ENCODE measurements at places on chromosomes 2 and 18.

GRCh38 chr2:23199115-23199918 lies 185.7 kb upstream of the KLHL29 start:
- no peak for DNase-seq

DNA sequence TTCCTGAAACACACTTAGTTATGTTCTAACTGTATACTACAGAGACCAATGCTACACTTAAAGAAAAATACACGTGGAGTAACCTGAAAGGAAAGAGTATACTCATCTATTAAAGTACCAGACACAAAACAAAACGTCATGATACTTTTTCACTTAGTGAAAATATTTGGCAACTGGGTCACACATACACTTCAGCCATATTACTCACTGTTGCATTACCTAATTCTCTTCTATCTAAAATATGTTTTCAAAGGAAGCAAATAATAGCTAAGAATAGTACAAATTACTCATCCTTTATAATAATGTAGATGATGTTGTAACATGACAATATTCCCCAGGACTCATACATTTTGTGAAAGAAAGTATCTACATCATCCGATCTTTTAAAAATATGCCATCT lies 76.5 kb upstream of the EPB41L3 start:
- no peak for DNase-seq

- DNase-seq = no peak
Observed at GRCh38 chr18:48582946-48583345, 44.1 kb downstream of the CTIF start.

GRCh38 chr18:35139517-35139916 lies 98.3 kb downstream of the MAPRE2 start:
- DNase-seq = no peak

GRCh38 chr2:88097891-88098557 lies 29.8 kb downstream of the FABP1 start:
- no peak for DNase-seq

DNA sequence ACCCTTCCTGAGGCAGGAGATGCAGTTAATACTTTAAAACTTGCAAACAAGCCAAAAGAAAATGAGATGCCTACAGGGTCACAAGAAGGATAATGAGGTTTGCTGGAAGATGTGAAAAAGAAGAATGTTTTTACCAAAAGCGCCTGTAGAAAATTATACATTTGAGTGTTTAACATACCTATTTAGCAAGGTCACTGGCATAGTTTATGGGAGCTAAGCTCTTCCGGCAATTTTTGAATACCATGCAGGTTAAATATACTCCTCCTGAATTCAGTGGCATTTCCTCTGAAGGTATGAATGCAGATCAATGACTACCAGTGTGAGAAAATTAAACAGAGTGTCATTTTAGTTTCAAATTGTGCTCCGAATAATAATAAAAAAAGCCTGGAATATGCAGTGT lies 21.2 kb upstream of the MAP3K20 start:
- DNase-seq = no peak

GRCh38 chr2:238763471-238763995 lies 84.4 kb upstream of the TWIST2 start:
- DNase-seq = no peak

DNA sequence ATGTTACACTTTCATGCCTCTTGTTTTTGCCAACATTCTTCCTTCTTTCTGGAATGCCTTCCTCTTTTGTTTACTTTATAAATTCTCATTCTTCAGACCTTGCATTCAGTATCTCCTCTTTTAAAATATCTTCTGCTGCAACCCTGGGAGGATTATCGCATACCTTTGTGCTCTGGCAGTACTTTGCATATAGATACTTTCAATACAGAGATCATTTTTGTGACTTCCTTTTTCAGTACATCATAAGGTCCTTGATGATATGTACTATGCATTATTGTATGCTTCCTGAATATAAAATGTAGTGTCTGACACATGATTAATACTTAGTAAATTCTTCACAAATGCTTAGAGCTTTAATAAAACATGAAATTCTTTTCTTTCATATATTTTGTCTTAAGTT lies 538.7 kb downstream of the TRIB2 start:
- DNase-seq = no peak

- DNase-seq = no peak
Observed at GRCh38 chr2:144454466-144455287, 65.2 kb downstream of the ZEB2 start.

GRCh38 chr18:69636529-69637301 lies 236.0 kb downstream of the DOK6 start:
- DNase-seq = no peak

GRCh38 chr2:47029737-47030524 lies 114.3 kb upstream of the MCFD2 start:
- no peak for DNase-seq

DNA sequence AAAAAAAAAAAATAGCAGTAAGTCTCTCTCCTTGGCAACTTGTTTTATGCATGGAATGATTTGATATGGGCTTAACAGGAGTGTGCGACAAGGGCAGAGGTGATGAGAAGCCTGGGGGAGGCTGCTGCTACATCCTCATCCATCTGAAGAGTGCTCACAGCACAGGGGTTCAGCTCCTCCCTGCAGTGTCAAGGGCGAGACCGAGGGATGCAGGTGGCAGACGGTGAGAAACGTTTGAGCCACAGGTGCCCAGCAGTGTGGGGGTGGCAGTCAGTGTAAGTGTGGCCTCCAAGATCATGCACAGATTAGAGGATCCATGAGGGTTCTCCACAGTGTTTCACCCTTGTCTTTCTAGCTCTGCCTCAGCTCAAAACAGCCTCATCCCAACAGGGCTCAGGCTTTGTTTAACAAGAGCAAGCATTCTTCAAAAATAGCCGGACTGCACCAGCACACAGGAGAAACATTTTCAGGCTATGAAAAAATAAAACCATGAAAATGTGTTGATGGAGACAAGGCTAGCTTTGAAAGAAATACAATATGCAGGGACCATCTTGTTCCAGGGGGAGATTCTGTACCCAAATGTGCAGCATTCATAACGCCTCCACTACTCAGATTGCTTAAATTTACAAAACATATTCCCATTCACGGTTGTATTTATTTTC lies 324.5 kb upstream of the MYT1L start:
- DNase-seq = no peak

GRCh38 chr2:121217627-121218026 lies 67.4 kb downstream of the TFCP2L1 start:
- no peak for DNase-seq

- DNase-seq = no peak
Observed at GRCh38 chr2:189582809-189583192, 2.2 kb upstream of the SLC40A1 start.

- DNase-seq = no peak
Observed at GRCh38 chr2:52404866-52405265, 1362.7 kb upstream of the CHAC2 start.

DNA sequence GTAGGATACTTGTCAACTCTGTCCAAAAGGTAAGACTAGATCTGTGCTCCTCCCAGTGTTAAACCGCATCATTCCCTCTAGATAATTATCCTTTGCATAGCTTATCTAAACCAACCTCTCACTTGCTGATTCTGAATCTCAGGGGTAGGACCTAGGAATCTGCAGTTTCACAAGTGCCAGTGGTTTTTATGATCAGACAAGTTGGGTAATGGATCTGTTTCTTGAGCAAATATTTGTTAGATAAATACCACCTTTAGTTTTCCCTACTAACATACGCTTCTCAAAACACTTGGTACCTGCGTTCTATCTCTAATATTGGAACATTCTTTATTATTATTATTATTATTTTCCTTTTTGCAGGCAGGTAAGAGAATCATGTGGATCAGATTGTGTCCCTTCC lies 439.9 kb downstream of the PTPRM start:
- DNase-seq = no peak

GRCh38 chr2:184357033-184357432 lies 241.3 kb upstream of the ZNF804A start:
- DNase-seq = no peak

GRCh38 chr2:10977621-10978020 lies 65.9 kb downstream of the KCNF1 start:
- no peak for DNase-seq

DNA sequence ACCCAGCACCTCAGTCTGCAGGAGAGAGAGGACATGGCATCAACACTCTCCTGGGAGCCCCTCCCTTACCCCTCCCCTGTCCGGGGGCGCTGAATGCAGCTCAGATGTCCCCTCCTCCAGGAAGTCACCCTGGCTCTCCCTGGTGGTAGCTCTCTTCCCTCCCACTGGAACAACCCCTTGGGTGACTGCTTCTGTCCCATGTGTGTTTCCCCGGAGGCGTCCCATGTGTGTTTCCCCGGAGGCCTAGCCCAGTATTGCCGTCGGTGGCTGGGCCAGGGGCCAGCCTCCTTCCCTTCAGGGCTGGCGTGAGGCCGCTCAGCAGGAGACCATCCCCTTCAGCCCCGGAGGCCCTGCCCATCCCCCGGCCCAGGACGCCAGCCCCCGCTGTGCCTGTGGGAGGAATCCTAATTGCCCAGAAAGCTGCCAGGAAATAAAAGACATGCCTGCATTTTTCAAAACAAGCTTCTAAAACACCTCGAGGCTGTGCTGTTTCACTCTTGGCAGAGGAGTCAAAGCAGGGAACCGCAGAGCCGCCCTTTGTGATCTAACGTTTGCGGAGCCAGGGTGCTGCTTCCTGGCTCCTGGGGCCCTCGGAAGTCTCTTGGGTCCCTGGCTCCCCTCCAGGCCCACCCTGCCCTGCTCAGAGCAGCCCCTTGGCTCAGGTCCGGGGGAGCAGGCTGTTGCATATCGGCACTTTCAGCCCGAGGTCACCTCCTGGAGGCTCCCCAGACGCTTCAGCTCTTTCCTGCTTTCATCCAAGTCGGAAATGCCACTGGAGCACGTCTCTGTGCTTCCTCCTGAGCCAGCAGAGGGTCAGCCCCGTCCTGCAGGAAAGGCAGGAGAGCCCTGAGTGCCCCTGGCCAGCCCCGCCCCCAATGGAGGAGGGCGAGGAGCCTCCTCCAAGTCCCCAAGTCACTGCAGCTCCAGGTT lies 11.4 kb downstream of the SNED1 start:
- no peak for DNase-seq

GRCh38 chr2:12096051-12096787 lies 349.8 kb downstream of the LPIN1 start:
- DNase-seq = no peak

DNA sequence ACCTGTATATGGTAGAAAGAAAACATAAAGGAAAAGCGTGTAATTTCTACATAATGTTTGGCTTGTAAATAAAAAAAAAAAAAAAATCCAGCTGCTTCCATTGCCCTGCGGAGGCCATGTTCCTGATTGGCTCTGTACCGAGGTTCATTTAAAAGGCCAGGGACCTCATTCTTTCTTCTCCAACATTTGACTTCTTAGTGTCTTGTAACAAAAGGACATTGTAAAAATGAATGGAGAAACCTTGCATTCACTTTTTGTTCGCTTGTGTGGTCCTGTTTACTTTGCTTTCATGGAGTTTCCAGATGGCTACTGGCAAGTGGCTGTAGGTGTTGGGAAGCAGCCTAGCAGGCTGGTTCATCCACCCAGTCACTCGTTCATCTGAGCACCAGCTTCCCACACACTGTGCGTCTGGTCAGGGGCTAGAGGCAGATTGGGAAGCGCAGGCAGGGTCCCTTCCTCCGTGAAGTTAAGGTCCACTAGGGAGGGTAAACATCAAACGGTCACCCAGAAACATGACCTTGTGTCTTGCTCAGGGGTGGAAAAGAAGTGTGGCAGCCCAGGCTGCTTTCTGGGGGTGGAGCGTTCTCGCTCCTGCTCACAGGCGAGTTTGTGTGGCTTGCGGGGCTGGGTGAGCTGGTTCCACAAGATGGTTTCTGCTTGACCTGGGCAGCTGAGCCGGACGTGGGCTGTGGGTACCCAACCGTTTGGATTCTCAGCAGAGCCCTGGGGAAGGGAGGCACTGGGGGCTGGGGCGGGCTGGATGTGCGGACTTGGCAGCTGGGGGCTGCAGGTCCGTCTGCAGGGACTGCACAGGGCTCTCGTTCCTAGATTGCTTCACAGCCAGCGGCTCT lies 260.7 kb downstream of the AGAP1 start:
- no peak for DNase-seq

- no peak for DNase-seq
Observed at GRCh38 chr2:196252408-196253115, 81.2 kb upstream of the STK17B start.

GRCh38 chr2:161118722-161119121 lies 41.5 kb upstream of the TANK start:
- DNase-seq = no peak

DNA sequence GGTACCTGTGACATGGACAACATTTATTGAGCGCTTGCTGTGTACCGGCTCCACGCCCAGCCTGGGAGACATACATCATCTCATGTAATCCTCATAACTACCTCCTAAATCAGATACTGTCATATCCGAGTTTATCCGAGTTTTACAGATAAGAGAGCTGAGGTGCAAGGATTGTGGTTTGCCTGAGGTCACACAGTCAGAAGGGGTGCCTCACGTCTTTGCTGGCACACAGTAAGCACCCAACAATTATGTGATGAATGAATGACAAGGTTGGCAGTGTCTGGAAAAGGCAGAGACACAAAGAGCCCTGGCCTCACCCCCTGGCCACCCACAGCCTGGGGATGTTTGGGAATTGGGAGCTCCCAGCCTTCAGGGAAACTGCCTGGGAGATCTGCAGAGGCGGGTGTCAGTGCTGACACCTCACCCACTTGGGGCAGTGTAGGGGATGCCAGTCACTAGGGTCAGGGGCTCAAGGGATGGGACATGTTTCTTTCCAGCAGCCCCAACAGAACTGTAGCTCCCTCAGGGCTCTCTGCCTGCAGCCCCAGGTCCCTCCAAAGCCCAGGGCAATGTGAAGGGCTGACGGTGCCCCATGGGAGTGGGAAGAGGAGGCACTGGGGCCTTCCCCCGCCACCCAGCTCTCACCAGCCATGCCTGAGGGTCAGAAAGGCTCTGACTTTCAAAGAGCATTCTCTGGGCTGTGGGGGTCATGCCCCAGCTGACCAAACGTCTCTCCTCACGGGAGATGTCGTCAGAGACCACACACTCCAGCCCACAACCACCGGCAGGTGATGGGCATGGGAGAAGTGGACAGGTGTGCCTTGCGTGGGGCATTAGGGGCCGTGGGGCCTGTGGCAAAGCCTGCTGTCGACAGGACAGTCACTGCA lies 157.5 kb downstream of the ZFP36L2 start:
- DNase-seq = no peak

- DNase-seq = no peak
Observed at GRCh38 chr2:136448432-136448831, 316.9 kb upstream of the THSD7B start.

DNA sequence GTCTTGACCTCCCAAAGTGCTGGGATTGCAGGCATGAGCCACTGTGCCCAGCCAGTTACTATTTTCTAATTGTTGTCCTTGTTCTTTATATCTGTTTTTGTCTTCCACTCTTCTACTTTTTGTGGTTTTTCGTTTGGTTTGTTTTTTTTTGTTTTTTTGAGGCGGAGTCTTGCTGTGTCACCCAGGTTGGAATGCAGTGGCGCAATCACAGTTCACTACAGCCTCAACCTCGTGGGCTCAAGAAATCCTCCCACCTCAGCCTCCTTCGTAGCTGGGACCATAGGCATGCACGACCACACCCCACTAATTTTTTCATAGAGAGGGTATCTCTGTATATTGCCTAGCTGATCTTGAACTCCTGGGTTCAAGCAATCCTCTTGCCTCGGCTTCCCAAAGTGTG lies 100.7 kb downstream of the EHBP1 start:
- no peak for DNase-seq

DNA sequence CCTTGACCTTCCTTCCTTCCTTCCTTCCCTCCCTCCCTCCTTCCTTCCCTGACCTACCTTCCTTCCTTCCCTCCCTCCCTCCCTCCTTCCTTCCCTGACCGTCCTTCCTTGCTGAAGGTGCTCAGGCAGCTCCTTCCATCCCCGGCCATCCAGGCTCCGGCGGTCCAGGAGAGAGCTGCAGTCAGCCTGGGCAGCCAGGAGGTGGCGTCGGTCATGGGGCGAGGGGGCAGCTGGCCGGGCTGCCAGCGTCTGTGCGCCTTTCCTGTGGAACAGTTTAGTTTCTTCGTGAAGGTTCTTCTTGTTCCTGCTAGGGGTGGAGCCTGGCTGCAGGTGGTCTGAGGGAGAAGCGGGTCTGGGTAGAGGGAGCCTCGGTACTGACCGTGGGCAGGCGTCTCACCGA lies 15.7 kb downstream of the GPR35 start:
- no peak for DNase-seq
